ENCODE measurements at places on chromosomes 11 and 22.
A peak's percentile ranks its signal among the peaks of the same experiment; 100 is the strongest.

DNA sequence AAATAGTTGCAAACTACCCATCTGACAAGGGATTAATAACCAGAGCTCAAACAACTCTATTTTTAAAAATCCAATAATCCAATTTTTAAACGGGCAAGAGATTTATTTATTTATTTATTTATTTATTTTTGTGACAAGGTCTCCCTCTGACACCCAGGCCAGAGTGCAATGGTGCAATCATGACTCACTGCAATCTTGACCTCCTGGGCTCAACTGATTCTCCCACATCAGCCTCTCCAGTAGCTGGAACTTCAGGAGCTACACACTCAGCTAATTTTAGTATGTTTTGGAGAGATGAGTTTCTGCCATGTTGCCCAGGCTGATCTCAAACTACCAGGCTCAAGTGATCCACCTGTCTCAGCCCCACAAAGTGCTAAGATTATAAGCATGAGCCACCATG, 267.2 kb upstream of the BLID start:
- no peak for DNase-seq

GRCh38 chr22:40975366-40975765, 24.2 kb downstream of the RBX1 start:
- DNase-seq, result no peak

DNA sequence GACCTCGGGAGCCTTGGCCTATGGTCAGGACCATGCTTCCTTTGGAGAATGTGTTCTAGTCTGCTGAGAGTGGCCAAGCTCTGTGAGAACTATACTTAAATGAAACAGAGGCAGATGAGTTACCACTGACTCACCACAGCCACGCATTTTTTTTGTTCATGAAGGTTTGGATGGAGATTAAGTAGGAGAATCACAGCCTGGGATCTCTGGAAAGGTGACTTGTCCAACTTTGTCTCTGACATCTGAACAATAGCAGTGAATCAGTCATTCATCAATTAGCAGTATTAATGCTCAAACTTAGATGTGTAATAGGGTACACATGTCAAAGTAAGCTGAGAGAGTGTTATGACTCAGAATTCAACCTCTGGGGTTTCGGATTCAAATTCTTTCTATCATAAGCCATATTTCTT, 100.7 kb upstream of the ANO3 start:
- DNase-seq, result no peak

GRCh38 chr22:19984851-19985811, 31.5 kb downstream of the ARVCF start:
- DNase-seq, result no peak

DNA sequence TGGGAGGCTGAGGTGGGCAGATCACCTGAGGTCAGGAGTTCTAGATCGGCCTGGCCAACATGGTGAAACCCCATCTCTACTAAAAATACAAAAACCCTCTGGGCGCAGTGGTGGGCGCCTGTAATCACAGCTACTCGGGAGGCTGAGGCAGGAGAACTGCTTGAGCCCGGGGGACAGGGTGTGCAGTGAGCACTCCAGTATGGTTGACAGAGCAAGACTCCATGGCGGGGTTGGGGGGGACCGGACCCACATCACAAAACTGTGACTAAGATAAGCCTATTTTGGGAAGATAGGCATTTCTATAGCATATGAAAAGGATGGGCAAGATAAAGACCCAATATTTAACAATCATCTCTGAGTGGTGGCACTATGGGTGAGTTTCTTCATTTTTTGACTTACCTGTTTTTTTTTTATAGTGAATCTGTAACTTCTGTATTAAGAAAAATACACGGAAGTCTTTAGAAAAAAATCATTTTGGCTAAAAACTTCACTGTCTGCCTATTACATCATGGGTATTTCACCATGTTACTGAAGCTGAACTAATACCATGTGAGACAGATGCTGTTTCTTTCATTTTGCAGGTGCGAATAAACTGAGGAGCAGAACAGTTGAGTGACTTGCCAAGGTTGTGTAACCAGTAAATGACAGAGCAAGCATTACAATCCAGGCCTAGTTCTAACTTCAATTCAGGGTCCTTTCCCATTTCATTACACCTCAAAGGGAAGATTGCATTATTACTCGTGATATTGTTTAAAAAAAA, 2.5 kb downstream of the CELF1 start:
- no peak for DNase-seq

DNA sequence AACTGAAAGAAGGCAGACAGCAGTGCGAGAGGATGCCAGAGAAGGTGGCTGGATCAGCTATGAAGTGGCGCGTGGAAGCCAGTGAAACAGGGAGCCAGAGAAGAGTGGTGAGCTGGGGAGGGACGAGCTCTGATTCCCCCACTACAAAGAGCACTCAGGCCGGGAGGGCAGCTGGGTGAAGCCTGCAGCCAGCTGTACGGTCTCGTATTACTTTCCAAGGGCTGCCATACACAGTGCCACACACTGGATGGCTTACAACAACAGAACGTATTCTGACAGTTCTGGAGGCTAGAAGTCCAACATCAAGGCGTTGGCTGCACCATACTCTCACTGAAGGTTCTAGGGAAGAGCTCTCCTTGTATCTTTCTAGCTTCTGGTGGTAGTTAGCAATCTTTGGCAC, 47.1 kb upstream of the WNT11 start:
- no peak for DNase-seq

DNA sequence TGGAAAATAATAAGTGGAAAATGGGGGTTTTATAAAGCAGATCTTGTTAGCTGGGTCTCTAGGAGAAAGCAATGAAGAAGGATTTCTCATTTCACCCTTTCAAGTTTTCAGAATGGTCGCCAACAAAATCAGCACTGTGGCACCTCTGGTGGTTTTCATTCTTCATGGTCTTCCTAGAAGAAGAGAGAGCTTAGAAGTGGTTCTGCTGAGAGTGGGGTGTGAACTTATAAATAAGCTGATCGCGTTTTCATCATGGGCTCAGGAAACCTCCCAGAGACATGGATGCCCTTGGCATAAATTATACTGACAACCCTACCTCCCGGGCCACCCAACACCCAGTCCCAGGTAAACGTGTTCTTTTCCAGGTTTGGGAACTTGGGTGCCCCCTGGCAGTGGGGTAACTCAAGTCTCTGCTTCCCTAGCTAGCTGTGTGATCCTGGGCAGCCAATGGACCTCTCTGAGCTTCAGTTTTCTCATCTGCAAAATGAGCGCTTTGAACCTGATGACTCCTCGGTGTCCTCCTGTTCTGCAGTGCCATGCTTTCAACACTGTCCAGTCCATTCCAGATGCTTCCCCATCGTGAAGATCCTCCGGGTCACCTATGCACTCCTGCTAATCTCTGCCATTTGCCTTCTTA, 72.6 kb upstream of the GRAMD1B start:
- no peak for DNase-seq

GRCh38 chr22:36022697-36023096, 5.9 kb downstream of the RBFOX2 start:
- no peak for DNase-seq

- DNase-seq, result no peak
Measured at GRCh38 chr11:28209906-28210305, 101.7 kb downstream of the METTL15 start.

GRCh38 chr11:117605331-117605730, 191.7 kb downstream of the DSCAML1 start:
- no peak for DNase-seq

DNA sequence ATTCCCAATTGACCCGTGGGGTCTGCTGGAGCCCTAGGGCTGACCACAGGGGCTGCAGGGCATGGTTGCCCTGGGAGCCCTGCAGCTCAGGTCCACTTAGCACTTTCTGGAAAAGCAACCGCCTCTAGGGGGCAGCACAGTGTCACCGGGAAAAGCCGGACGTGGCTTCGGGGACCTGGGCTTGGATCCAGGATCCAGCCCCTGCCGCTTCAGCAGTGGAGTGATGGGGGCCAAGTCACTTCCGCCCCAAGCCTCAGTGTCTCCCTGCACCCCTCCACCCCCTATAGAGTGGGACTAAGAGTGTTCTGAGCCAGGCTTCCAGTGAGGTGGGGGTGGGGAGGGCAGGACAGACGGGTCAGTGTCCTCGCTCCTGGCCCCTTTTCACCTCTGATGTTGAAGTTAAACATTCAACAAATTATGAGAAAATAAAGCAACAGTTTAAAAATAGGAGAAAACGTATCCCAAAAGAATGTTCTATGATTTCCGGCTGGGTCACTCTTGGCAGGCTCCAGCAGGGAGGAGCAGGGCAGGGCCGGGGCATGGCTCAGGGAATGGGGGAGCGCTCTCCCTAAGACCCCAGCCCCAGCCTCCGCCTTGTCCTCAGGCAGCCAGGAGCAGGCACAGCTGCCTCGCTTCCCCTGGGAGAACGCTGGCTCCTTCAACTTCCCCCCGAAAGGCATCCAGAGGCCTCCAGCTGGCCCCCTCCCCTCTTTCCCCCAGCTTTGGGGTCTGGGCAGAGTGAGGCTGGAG, 96.5 kb upstream of the FGF3 start:
- peak; percentile 92 for DNase-seq

- no peak for DNase-seq
Measured at GRCh38 chr22:39429916-39430575, 26.8 kb upstream of the MGAT3 start.

DNA sequence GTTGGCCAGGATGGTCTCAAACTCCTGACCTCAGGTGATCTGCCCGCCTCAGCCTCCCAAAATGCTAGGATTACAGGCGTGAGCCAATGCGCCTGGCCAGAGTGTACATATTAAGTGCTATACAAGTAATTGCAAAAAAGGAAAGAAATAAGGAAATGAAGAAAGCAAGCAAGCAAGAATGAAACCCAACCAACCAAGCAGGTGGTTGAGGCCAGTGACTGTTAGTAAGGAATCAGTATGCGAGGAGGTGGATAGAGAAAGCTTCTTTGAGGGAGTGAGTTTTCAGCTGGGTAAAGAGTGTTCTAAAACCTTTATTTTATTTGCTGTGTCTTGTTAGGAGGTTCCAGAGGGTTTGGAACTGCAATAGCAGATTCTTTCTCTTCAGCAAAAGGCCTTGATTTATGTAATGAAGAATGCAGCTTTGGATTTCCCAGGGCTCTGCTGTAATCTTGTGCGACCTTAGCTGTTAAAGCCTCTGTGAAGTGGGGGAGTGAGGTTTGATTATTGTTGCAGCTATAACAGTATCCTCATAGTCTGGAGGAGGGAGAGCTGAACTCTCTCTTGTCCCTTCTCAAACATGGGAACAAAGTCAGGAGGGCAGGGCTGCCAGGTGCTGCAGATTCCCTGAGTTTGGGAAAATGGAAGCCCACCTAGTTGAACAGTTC, 5.7 kb downstream of the AMPD3 start:
- no peak for DNase-seq

DNA sequence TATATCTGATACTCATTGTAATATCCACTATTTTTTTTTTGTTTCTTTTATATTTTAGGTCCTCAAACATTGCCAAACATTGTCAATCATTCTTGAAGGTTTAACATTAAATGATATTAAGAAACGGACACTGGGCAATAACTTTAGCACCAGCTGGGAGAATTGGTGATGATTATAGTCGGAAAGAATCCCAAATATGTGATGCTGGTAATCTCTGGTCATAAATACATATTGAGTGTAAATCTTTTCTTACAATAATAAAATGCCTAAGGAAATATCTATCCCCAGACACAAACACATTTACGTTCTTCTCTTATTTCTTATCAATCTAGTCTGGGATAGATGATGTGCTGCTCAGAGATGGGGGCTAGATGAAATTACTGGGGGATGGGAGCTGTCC, 25.2 kb downstream of the OR51E2 start:
- DNase-seq, result no peak

- DNase-seq, result no peak
Measured at GRCh38 chr11:103699656-103700055, 336.8 kb upstream of the DDI1 start.

- DNase-seq, result no peak
Measured at GRCh38 chr11:131392528-131393255, 22.3 kb downstream of the NTM start.

- DNase-seq, result no peak
Measured at GRCh38 chr11:102798012-102798746, at the start of gene MMP1. MMP1 (minus strand) TSS chr11:102798160; CDS start chr11:102798092, 68 bp downstream.

- no peak for DNase-seq
Measured at GRCh38 chr11:47187723-47188122, 1.5 kb upstream of the PACSIN3 start.

All from glutamatergic neuron (in vitro differentiated cells).